ENCODE measurements at places on chromosomes 6 and 20.

- no peak for DNase-seq
Observed at GRCh38 chr6:127190552-127190951, 72.1 kb downstream of the RSPO3 start.

GRCh38 chr20:61422636-61423425 lies 170.8 kb downstream of the CDH4 start:
- peak; percentile 59 for DNase-seq

DNA sequence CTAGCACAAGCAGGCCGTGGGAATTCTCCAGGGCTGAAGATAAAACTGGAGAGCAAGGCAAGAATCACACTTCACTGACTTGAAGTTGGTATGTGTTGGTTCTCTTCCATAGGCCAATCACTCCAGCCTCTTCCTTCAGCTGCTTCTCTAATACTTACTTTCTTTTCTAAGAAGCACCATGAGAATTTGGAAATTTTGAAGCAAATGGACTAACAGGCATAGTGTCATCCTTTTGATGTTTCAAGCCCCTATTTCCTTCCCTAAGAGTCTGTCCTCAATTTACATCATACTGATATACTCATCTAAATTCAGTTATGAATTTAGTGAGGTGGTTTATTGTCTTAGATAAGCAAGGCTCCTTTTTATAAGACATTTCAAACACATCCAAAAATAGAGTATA lies 24.0 kb downstream of the SLC26A8 start:
- DNase-seq = no peak

DNA sequence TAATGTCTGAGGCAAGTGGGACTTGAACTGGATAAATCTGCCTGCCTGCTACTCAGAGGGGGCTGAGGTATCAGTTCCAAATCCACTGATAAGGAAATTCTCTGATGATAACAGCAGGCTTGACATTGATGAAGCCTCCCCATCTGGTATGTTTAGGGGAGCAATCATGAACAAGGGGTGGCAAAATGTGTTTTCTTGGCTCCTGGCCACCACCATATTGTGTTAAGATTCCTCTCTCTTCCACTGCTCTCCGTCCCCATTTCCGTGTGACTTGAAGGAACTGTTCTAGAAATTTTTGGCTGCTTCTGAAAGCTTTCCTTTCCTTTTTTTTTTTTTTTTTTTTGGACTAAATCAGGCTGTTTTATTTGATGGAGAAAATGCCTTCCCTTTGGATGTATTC lies 335.3 kb upstream of the NRSN1 start:
- no peak for DNase-seq

DNA sequence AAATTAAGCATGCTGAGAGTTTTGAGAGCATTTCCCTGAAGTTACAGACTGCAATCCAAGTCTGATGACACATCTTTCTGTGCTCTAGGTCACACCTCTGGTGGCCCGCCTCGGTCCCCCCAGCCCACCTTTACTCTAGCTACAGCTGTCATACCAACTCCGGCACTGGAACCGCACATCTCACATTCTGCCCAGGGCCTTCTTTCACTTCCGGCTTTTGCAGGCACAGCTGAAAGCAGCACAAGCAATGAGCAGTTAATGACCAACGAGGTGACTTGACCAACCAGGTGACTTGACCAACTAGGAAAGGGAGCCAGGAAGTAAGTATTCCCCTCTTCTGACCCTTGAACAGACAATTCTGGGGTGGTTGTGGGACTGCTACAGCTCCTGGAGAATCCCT lies 88.6 kb upstream of the MOCS1 start:
- DNase-seq = no peak

GRCh38 chr6:40604082-40604481 lies 16.9 kb upstream of the LRFN2 start:
- no peak for DNase-seq

DNA sequence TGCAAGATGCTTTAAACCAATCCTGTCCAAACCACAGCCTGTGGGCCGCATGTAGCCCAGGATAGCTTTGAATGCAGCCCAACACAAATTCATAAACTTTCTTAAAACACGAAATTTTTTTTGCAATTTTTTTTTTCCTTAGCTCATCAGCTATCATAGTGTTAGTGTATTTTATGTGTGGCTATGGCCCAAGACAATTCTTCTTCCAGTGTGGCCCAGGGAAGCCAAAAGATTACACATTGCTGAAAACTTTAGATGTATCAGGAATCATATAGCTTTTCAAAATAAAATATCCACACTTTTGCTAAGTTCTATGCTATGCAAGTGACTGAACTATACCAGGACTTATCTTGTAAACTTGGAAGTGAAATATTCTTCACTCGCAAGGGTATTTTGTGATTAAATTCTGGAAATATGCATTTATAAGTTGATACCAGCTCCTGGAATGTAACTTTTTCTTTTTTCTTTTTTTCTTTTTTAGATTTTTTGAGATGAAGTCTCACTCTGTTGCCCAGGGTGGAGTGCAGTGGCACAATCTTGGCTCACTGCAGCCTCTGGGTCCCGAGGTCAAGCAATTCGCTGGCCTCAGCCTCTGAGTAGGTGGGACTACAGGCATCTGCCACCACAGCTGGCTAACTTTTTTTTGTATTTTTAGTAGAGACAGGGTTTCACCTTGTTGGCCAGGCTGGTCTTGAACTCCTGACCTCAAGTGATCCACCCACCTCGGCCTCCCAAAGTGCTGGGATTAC lies 49.8 kb downstream of the MTHFD1L start:
- no peak for DNase-seq

DNA sequence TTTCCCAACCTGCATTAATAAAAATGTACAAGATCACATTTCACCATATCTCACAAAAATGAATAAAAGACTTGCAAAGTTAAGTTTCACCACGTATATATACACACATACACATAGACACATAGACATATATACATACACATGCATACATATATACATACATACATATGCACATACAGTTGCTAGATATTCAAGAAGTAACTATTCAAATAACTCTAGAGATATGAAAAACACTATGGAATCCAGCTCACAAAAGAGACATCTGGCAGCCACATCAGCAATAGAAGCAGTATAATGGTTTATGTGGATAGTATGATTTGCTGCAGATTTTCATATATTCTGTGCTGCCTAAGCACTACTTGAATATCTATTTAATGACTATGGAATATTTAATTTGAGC lies 28.1 kb downstream of the PAK5 start:
- DNase-seq = no peak

GRCh38 chr20:58511861-58512260 lies 3.3 kb downstream of the APCDD1L start:
- DNase-seq = no peak

- DNase-seq = peak; percentile 13
Observed at GRCh38 chr20:52972190-52972937, at the start of gene TSHZ2. TSS of gene TSHZ2 (plus strand) at chr20:52972358. CDS start at chr20:52973294, 936 bp downstream.

GRCh38 chr20:12077875-12078274 lies 160.2 kb downstream of the BTBD3 start:
- DNase-seq = no peak

DNA sequence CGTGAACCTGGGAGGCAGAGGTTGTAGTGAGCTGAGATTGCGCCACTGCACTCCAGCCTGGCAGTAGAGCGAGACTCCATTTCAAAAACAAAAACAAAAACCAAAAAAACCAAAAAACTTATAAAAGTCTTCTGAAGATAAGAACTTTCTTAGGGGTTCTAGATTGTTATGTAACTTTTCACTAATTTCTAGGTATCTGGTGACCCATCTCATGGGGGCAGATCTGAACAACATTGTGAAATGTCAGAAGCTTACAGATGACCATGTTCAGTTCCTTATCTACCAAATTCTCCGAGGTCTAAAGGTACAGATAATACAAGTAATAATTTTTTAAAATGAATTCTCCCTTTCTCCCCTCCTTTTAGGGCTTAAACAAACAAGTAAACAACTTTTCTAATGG lies 45.1 kb downstream of the MAPK14 start:
- no peak for DNase-seq

GRCh38 chr20:14142964-14143627 lies 147.8 kb downstream of the MACROD2 start:
- no peak for DNase-seq

DNA sequence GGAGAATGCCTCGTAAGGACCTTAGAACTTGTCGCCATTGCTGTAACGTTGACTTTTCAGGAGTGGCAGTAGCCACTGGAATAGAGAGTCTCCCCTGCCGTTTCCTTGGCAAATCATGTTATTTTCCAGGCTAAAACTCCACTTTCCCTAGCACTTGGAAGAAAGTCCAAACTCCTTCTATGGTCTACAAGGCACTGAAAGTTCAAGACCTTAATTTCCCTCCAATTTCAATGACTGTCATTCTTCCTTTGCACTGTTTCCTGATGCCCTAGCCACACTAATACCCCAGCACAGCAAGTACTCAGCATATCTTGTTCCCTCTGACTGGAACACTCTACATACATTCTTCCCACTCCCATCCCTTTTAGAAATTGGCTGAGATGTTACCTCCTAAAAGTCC lies 1.8 kb upstream of the TBPL1 start:
- no peak for DNase-seq

DNA sequence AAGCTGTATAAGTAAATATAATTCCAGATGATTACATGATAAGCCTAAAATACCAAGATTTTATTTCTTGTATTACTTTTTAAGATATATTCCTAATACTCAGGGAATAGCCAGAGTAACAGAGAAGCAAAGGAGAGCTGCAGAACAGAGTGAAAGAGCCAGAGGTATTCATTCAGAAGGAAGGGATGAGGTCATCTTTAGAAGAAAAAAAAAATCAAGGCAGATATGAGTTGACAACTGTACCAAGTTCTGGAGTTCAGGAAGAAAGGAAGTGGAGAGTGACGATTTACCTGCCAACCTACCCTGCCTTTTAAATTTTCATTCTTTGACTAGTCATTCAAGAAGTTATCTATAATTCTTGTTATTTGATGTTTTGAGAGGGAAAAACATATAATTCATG lies 28.8 kb upstream of the NHSL1 start:
- no peak for DNase-seq

GRCh38 chr20:63309261-63310071 lies 16.5 kb downstream of the COL20A1 start:
- DNase-seq = peak; percentile 66

- no peak for DNase-seq
Observed at GRCh38 chr20:52290569-52290968, 99.0 kb upstream of the ZFP64 start.

- no peak for DNase-seq
Observed at GRCh38 chr6:965343-965742, 272.4 kb upstream of the EXOC2 start.

DNA sequence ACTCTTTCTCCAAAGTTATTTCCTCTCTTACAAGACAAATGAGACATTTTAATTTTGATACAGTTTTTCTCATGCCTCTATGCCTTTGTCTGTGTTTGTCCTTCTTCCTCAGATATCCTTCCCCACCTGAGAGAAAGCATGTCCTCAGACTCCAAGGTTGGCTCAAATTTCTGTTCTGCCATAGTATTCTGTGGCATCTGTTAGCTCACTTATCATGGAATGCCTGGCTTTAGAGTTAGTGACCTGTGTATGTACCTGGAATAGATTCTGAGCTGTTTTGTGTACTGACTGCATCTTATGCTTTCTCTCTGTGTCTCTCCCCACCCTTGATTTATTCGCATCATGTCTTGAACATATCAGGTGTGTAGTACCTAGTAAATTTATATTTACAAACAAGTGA lies 90.0 kb downstream of the CENPW start:
- DNase-seq = no peak

DNA sequence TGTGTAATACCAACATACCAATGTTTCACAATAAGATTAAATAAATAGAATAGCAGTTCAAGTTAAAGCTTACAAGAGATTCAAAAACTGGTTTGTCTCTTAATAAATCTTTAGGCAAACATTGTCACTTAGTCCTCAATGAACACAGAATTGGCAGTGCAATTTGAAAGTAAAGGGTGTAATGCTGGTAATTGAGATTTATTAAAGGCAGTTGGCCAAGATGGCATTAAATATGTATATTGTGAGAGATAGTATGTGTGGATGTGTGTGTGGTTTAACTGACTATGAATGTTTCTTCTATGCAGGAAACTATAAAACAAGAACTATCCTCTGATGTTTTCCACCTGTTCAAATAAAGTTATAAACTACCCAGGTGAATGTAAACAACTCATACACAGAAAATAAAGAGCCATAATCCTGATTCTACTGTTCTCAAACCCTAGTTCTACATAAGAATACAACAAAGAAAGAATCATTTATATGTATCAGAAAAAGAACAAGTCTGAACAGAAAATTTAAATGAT lies 267.9 kb upstream of the PTCHD4 start:
- DNase-seq = no peak

DNA sequence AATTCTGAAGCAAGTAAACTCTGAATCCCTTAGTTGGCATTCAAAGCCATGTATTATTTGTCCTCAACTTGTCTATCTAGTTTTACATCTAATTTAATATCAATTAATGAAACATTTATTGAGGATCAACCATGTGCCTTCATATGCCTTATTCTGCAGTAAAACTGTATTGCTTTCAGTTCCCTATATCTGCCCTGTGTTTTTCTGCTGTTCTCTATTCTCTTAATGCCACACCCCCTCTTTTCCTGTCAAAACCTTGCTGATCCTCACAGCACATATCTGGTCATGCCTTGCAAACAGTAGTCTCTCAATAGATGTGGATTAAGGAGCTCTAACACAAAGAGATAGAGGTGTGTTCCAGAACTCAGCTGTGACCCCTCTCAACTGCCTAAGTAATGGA lies 2.0 kb downstream of the FIG4 start:
- no peak for DNase-seq

DNA sequence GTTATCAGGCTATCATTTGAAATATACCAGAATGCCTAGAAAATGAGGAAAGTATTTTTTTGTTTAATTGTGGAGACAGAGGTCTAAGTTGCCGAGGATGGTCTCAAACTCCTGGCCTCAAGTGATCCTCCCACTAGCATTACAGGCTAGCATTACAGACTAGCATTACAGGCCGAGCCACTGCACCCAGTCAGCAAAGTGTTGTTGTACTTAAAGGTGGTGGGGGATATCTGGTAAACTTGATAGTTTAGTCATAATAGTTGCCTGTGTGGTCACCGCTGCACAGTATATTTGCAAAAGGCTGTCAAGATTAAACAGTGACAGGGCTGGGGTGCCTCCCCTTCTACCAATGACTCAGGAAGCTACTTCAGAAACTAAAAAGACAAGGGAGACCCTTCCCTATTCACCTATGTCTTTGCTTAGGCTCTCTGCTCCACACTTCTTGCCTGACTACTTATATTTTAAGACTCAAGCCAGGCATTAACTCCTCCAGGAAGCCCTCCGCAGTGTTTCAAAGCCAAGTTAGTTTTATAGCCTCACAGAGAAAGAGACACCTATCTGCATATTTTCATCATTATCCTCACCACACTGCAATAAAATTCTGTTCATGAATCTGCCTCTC lies 3.1 kb upstream of the AKIRIN2 start:
- DNase-seq = no peak

All from ELF-1 (cell line).